GF-D8 (cell line): ENCODE measurements at places on chromosomes 16 and 17.

DNA sequence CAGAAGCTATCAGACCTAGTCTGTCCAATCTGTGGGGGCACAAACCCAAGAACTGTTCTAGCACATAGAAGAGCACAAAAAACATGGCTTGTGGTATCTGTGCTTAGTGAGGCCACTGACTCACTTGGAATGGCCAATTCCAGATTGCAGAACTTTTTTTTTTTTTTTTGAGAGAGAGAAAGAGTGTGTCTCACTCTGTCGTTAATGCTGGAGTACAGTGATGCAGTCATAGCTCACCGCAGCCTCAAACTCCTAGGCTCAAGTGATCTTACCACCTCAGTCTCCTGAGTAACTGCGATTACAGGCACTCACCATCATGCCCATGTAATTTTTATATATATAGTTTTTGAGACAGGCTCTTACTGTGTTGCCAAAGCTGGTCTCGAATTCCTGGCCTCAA, 77.2 kb upstream of the CLEC3A start:
- no peak for DNase-seq

DNA sequence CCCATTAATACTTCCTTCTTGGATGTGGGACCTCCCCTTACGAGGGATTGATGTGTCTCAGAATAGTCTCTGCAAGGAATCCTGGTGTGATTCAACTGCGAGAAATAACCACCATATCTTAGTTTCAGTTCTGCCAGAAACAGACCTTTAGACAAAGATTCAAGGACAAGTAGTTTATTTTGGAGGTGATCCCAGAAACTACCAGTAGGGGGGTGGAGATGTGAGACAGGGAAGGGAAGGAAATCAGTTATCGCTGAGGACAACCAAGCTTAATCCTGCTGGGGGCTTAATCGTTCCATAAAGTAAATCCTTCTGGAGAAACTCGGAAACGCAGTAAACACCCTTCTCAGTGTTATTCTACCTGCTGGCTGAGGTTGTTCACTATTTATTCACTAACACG, 5.0 kb upstream of the SDR42E1 start:
- DNase-seq = no peak

- no peak for DNase-seq
Measured at GRCh38 chr17:47801176-47801765, 20.3 kb downstream of the OSBPL7 start.

DNA sequence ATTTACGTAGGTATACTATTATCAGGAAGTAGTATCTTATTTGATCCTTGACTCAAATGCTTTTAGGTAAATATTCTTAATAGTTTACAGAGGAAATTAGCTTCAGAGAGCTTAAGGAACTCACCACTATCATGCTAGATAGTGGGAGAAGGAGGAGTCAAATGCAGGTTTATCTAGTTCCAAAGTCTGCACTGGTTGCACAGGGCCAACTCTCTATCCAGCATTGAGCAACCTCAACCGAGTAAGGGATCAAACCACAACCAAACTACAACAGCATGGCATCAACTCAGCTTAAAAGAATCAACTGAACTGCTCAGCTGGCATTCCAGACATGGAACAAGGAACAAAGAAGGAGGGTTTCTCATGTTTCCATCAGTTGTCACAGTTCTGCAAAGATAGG, 306.0 kb downstream of the MAF start:
- DNase-seq = no peak

DNA sequence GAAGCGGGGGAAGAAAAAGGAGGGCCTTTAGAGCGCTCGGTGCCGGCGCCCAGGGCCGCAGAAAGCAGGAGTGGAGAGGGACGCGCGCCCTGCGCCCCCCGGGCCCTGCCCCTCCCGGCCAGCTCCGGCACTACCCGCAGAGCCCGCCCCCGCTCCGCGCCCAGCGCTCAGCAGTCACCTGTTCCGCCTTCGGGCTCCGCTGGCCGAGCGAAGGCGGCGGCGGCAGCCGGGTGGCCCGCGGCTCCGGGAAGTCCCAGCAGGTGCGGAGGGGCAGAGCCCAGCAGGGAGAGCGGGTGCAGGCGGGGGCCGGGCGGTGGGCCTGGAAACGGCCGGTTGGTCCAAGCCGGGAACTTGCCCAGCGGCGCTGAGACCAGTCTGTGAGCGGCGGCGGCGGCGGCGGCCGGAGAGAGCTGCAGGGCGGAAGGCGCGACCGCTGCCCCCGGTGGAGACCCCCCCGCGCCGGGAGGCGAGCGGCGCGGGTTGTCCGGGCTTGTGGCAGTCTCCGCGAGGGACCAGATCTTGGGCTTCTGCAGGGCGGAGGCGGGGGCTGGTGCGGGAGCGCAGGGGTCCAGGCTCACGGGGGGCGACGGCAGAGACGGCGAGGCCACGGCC, 2.2 kb downstream of the IRX3 start:
- DNase-seq = no peak

DNA sequence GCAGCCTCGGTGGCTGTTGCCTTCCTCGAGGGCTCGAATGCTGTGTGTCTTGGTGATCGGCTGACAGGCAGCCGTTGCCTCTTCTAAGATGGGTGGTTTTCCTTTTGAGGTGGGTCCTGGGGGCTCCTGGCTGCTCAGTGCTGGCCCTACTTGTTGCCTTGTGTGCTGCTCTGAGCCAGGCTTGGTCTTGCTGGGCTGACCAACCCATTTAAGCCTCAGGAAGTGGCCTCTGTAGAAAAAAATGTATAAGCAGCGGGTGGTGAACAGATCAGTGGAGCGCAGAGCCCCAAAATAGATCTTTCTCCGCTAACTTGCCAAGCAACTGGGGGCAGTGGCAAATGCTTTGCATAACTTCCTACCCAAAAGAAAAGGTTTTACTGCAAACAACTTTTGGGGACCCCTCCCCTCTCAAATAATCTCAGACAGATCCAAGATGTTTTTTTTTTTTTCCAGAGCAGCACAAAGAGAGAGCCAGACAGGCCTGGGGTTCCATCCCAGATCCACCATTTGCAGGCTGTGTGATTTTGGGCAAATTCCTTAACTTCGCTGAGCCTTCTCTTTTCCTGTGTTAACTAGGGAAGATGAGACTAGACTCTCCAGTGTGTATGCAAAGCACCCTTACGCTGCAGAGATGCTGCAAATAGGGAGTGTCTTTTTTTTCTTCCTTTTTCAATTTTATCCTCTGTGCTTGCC, 42.5 kb downstream of the PLCG2 start:
- peak; percentile 30 for DNase-seq

GRCh38 chr17:43398724-43399595, at the start of gene ARL4D:
TSS of gene ARL4D (plus strand) at chr17:43398993. CDS start at chr17:43399733, 740 bp downstream.
- no peak for DNase-seq

DNA sequence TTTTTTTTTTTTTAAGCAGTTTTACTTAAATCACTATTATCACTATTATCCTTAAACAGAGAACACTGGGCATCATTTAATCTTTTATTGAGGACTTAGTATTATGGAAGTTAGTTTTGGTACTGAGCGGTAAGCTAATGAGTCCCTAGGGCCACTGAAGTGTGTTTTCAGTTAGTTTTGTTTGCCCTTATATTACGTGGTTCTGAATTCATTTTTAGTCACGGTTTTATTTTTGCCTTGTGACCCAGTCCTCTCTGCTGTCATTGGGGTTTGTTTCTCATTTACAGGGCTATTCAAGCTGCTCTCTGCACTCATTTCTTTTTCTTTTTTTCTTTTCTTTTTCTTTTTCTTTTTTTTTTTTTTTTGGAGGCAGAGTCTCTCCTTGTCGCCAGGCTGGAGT, 17.3 kb downstream of the RABEP1 start:
- DNase-seq = no peak

GRCh38 chr16:1078579-1079021, 6.1 kb downstream of the SSTR5 start:
- no peak for DNase-seq

DNA sequence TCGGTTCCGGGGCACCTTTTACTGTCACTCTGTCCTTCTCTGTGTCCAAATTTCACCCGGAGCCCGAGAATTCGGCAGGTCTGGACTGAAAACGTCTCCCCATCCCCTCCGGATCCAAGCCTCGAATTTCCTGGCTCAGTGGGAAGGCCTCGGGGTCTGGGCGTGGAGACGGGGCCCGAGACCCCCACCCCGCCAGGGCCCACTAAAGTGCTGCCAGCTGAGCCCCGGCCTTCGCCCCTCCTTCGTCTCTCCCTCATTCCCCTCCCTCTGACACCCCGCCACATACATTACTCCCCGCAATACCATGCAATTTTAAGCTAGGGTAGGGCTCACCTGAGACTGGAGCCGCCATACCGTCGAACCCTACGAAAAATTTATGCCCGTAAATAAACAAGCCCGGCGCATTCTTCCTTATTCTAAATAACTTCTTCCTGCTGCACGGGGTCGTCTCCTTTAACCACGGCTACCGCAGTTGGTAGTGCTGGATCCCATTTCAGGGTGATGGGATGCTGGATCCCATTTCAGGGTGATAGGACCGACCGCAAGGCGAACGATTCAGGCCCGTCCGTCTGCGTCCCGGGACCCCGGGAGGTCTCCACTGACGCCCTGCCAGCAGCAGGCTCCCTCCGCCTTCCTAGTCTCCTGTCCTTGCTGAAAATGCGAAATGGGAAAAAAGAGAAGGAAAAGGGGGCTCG, 4.4 kb upstream of the OR1F1 start:
- no peak for DNase-seq

GRCh38 chr16:77612596-77612995, 109.7 kb upstream of the NUDT7 start:
- no peak for DNase-seq

- no peak for DNase-seq
Measured at GRCh38 chr16:51994597-51994996, 552.3 kb downstream of the TOX3 start.

GRCh38 chr16:48383877-48384519, 1.2 kb downstream of the SIAH1 start:
- DNase-seq = no peak

DNA sequence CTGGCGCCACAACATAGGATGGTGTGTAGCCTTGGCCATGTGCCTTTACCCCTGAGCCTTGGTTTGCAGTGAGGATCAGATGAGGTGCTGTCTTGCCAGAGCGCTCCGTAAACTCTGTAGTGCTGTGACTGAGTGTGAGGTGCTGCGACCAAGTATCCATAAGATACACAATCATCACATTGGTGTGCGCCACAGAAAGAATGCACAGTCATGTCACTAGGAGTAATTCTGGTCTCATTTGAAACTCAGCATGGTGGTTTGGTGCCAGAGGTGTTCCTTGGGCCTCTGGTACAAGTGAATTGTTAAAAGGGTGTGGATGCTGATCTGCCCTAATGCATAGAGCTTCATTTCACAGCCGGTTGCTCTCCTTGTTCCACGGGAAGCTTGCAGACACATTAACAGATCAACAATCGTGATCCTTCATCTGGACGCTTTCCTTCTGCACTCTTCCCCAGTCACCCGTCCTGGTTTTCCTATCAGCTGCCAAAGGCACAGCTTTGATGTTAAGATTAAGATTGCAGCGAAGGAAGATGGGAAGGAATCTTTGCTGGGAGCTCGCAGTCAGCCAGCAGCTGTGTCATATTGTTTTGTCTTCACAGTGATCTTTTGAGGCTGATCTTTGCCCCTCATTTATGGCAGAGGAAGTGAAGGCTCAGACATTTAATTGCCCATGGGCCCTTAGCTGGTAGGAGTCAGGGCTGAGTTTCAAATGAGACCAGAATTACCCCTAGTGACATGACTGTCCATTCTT, 79.1 kb downstream of the KSR1 start:
- DNase-seq = no peak

DNA sequence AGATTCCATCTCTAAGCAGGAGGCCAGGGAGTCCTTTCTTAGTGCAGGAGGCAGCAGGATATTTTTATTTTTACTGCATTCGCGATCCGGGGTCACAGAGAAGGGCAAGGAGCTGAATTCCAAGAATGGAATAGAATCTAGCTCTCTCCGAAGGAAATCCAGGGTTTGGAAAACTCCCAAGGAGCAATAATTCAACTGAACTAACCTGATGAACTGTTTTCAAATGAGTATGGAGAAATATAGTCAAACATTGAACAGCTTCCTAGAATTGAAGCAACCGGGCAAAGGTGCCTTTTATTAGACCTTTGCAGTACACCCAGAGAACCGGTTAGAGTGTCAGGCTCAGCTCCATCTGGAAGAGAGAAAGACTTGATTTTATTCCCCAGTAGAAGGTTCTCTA, 120.7 kb upstream of the MAF start:
- no peak for DNase-seq

DNA sequence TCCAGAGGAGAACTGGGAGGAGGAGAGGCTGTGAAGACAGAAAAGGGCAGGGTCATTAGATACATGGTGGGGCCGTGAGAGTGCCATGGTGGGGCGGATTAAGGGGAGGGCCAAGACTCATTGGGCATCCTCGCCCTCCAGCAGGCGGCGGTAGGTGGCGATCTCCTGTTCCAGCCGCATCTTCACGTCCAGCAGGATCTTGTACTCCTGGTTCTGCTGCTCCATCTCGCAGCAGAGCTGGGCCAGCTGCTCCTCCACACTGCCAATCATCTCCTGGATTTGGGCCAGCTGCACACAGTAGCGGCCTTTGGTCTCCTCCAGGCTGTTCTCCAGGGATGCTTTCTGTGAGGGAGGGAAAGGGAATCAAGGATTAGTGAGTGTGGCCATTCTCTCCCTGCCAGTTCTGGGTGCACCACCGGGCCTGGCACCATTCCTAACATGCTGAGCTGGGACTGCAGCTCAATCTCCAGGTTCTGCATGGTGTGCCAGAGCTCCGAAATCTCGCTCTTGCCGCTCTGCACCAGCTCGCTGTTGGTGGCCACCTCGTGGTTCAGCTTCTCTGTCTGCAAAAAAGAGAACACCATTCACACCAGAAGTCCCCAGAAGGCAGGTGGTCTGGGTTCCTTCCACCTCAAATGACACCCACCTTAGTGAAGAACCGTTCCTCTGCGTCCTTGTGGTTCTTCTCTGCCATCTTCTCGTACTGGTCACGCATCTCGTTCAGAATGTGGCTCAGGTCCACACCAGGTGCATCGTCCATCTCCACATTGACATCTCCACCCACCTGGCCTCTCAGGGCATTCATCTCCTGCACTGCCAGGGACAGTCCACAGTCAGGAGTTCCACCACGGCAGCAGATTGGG, 129.0 kb downstream of the CCDC144A start:
- DNase-seq = no peak

DNA sequence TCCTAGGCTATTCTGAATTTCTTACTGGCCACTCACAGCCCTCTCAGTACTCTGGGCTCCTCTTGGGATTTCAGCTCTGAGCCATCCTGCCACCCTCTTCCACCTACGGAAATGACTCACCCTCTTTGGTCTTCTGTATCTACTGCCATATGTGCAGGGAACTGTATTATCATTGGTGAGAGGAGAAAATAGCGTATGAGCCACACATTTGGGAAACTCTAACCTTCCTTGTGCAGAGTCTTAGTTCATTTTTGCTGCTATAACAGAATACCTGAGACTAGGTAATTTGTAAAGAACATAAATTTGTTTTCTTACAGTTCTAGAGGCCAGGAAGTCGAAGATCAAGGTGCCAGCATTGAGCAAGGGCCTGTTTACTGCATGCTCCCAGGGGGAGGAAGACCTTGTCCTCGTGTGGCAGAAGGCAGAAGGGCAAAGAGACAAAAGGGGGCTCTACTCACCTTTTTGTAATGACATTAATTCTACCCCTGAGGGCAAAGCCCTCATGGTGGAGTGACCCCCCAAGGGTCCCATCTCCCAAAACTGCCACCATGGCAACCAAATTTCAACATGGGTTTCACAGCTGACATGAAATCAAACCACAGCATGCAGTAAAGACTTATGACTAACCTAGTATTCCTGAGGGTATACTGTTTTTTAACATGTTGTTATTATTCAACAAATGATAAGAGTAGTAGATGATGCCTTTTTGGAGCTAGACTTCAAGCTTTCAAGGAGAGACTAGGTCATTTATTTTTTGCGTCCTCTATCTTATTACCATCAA, 191.8 kb downstream of the PRKCA start:
- DNase-seq = peak; percentile 76
